ENCODE measurements at places on chromosomes 3 and 15. TPM values are rescaled to one million over a fixed set of nuclear protein-coding genes. Genes with fewer than 3 reads are reported as not detected.

The GRAMD2A gene
- not detected for total RNA-seq

The WNT5A gene
- total RNA-seq = 0.09 TPM

The SAMD7 gene
- not detected for total RNA-seq

The CAMK2N2 gene
- total RNA-seq = not detected

The CFAP91 gene
- 1.2 TPM for total RNA-seq

The KNL1 gene
- total RNA-seq = 2.8 TPM

GRCh38 chr3:77800893-77801292 is 761.0 kb downstream of the ROBO2 start:
- no peaks in the 10 kb centered on the region for H3K36me3 ChIP-seq
- no peak overlapping the region for H3K27ac ChIP-seq
- no peak for DNase-seq
- no peak overlapping the region for H3K4me3 ChIP-seq
- H3K27me3 ChIP-seq = no peaks in the 10 kb centered on the region

- H3K4me3 ChIP-seq = no peak overlapping the region
- H3K27ac ChIP-seq = no peak overlapping the region
- no peaks in the 10 kb centered on the region for H3K4me1 ChIP-seq
- H3K27me3 ChIP-seq = peaks cover 24% of the 10 kb centered on the region
Observed at GRCh38 chr3:10746684-10747083, 69.3 kb upstream of the SLC6A11 start.

GRCh38 chr15:37789881-37790280 is 144.6 kb upstream of the TMCO5A start:
- no peaks in the 10 kb centered on the region for H3K27me3 ChIP-seq
- no peak for DNase-seq
- H3K27ac ChIP-seq = no peak overlapping the region
- H3K4me1 ChIP-seq = no peaks in the 10 kb centered on the region
- H3K4me3 ChIP-seq = no peak overlapping the region

DNA sequence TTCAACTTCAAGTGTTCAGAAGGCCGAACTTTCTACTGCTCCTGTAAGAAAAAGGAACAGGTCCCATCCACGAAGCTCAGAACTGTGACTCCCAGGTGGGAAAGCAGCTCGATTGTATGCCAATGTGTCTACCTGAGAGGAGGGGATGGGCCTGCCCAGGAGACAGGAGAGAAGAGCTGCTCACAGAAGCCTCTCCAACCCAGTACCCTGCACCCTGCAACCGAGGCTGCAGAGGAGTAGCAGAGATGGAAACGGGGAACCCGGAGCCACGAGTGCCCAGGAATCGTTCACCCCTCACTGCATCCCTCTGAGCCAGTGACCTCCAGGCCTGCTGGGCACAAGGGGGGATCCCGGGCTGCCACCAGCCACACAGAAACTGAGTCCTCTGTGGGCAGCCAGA is 86.5 kb upstream of the PRR23E start:
- H3K27me3 ChIP-seq = no peaks in the 10 kb centered on the region
- no peak overlapping the region for H3K4me3 ChIP-seq
- no peaks in the 10 kb centered on the region for H3K36me3 ChIP-seq
- no peaks in the 10 kb centered on the region for H3K4me1 ChIP-seq
- H3K27ac ChIP-seq = no peak overlapping the region

DNA sequence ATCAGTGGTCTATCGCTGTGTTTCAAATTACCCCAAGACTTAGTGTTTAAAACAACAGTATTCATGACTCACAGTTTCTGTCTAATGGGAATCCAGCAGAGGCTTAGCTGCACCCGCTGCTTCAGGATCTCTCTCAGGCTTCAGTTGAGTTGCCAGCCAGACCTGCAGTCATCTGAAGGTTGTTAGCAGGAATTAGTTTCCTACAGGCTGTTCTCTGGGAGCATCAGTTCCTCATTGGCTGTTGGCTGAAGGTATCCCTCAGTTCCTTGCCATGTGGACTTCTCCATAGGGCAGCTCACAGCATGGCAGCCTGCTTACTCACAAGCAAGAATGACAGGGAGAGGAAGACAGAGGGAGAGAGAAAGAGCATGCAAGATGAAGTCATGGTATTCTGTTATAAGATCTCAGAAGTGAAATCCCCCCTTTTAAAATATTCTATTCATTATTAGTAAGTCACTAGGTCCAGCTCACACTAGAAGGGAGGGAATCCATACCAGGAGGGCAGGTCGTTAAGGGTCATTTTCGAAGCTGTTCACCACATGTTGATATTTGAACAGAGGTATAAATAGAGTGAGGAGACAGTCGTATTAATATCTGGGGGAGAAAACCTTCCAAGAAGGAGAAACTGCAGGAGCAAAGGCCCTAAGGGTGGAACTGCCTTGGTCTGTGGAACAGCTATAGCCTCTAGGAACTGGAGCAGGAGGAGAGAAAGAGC is 473.9 kb upstream of the PPP2R3A start:
- DNase-seq = no peak
- H3K4me1 ChIP-seq = no peaks in the 10 kb centered on the region
- H3K36me3 ChIP-seq = no peaks in the 10 kb centered on the region
- H3K27me3 ChIP-seq = no peaks in the 10 kb centered on the region

DNA sequence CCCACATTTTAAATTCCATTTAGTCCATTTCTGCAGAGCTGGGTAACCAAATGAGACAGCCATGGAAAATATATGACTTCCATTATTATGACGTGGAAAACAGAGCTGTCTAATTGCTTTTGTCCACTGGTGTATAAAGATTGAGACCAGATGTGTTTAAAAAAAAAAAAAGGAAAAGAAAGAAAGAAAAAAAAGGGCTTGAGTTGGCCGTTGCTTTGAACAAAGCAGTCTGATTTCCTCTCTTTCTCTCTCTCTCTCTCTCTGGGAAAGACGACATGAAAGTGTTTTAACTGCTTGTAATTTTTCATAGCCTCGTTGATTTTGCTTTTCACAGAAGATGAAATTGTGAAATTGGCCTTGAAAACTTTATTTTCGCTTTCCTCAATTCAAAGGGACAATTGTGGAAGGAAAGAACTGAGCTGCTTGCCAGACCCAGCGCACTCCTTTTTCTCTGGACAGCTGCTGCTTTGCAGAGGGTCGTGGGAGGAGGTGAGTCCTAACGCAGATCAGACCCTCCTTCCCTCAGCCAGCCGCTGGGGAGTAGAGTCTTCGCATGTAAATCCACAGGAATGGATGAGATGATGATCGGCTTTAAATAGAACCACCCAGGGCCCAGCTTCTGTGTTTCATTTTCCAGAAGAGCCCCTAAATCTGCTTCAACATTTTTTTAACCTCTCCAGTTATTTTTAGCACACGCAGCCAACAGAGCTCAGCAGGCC is 42.8 kb upstream of the UBE2E1 start:
- H3K27ac ChIP-seq = no peak overlapping the region
- no peak overlapping the region for H3K4me3 ChIP-seq
- no peaks in the 10 kb centered on the region for H3K4me1 ChIP-seq
- no peaks in the 10 kb centered on the region for H3K36me3 ChIP-seq
- H3K27me3 ChIP-seq = no peaks in the 10 kb centered on the region
